NCI-H82 (cell line): ENCODE measurements at places on chromosomes 5 and 9.
A peak's percentile ranks its signal among the peaks of the same experiment; 100 is the strongest.

DNA sequence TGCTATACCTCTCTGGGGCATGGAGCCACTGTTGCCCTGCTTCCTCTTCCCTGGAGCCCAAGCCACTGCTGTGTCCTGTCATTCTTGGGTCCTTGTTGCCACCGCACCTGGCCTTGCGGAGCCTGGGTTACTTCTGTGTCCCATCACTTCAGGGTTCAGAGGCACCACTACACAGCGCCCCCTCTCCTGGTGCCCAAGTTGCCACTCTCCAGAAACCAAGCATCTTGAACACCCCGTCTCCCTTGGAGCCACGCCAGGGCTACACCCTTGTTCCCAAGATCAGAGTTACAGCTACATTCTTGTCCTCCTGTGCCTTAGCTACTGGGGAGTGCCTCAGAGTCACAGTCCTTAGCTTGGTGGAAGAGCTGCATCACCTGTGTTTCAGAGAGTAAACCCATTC lies 147.2 kb upstream of the CD180 start:
- no peak for DNase-seq

DNA sequence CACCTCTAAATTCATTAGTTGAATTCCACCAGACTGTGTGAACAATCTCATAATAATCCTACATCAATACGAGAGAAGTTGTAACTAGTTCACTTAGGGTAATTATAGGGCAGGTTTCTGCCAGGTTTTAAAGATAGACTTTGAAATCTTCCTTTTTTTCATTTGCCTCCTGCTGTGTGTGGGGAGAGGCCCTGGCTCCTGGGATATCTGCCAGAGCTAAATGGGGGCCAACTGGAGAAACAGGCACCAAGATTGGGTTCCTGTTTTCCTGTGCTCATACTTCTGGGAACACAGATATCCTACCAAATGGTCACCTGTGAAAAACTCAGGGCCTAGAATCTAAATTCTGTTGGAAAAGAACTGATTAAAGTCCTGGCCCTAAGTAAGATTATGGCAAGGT lies 42.3 kb downstream of the SH3RF2 start:
- DNase-seq: no peak

- no peak for DNase-seq
These were observed 129.8 kb downstream of the PLPPR1 start for GRCh38 chr9:101158361-101158760.

DNA sequence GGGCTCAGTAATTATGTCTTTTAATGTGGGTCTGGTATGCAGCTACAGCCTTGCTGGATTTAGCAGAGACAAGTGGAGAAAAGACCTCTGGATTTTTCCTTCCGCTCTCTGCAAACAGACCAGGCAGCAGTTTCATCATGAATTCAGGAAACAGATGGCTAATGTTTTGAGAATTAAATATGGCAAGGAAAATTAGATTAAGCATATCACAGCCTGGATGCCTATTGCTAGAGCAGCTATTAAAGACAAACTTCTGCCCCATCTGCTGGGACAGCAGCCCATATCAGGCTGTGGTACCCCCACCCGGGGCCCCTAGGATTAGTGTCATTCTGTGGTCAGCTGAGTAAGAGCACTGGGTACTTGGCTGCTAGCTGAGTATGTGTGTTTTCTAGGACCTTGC lies 6.2 kb downstream of the SKP2 start:
- peak; percentile 93 for DNase-seq

- peak; percentile 40 for DNase-seq
These were observed 796 bp downstream of the LNPEP start for GRCh38 chr5:96936431-96937320.

GRCh38 chr9:129487658-129488483 lies 133.0 kb downstream of the C9orf50 start:
- no peak for DNase-seq

DNA sequence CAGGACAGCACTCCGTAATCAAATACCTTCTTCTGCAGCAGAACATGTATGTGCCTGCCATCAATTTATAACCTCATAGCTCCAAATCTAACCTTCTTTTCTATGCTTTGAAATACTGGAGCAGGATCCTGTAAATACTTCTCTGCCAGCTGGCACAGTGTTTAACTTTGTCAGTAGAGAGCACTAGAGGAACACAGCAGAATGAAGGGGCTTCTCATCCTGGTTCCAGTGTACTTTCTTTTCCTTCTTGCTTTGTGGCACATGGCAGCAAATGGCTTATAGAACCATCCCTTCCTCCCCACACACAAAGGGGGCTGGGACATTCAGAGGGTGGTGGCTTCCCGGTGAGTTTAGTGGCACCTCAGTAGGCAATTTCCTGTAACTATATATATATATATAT lies 3.8 kb upstream of the FBXW11 start:
- peak; percentile 6 for DNase-seq

- DNase-seq: no peak
These were observed 384.5 kb upstream of the PIK3R1 start for GRCh38 chr5:67831048-67831447.

GRCh38 chr5:862367-863243 lies 11.8 kb upstream of the ZDHHC11 start:
- no peak for DNase-seq

- peak; percentile 50 for DNase-seq
These were observed 91.6 kb downstream of the FBXW11 start for GRCh38 chr5:171914726-171915338.

GRCh38 chr5:179614745-179615144 lies 8.7 kb downstream of the HNRNPH1 start:
- DNase-seq: no peak

GRCh38 chr9:136160381-136160841 lies 41.7 kb upstream of the TMEM250 start:
- peak; percentile 76 for DNase-seq

DNA sequence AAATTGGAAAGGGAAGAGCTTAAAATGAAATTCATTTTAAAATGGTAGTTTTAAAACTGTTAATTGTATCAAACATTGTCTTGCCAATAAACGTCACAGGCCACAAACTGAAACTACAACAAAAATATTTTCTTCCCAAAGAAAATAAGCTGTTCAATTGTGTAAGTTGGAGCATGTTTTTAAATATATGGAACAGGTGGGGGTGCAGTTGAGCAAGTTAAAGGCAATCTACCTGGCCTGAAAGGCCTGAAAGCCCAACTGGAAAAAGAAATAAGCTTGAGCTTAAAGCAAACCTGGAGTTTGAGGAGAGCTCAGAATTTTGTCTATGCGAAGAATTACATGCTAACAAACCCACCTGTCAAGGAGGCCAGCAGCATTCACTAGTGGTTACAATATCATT lies 439.5 kb downstream of the ACTL7B start:
- DNase-seq: no peak

DNA sequence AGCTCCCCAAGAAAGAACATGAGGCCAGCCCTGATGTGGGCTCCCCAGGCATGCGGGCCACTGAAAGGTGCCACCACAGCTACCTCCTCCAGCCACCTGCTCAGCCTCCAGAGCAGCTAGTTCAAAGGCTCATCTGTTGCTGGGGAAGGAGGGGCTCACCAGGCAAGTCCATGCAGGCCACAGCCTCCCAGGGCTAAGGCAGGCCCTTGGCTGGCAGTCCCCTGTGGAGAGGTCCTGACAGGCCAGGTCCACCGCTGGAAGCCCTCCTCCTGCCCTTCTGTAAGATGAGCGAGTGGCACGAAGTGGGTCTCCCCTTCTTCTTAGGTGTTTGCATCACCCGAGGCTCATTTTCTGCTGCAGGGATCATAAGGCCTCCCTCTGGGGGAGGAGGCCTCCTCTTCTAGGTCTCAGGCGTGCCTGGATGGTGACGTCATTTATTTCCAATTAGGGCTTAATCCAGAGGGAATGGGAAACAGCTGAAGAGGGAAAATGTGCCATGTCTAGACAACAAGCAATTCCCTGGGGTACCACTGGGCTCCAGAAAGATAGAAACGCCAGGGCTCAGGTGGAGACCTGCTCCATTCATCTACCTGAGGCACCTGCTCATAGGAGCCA lies 91.6 kb downstream of the CFAP90 start:
- DNase-seq: peak; percentile 3

DNA sequence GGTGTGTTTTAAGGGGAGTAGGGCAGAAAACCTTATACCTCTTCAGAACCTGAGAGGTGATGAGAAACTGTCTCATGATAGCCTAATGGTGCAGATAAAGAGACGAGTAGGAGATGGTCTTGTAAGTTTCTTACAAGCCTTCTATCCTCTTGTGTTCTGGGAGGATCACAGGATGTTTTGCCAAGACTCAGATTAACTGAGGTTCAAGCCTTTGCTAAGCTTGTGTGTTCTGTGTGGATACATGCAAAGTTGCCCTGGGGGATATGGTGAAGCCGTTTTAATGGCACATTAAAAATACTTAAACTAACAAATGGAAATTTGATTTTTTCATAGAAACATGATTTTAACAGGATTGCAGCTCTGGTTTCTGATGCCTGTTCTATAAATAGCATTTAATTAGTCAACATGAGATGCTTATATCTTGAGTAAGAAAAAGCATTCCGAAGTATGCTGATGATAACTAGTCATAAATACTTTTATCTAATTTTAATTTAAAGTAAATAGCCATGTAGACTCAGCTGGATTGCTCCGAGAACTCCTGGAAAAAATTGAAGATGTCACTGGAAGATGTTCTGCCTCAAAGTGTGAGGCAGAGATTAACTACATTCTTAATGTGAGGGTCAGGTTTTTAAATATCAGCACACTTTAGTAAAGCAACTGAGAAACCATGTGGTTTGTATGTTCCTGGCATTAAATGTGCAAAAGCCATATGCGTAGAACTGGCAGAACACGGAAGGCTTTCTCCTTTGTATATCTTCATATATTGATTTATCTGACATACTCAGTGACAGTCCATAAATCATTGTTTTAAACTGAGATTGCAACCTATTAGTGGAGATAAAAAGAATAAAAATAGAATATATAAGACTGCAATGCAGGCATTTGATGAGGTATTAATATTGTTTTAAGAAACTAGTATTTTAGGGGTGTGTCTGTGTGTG lies 53.7 kb downstream of the IPO11 start:
- no peak for DNase-seq

DNA sequence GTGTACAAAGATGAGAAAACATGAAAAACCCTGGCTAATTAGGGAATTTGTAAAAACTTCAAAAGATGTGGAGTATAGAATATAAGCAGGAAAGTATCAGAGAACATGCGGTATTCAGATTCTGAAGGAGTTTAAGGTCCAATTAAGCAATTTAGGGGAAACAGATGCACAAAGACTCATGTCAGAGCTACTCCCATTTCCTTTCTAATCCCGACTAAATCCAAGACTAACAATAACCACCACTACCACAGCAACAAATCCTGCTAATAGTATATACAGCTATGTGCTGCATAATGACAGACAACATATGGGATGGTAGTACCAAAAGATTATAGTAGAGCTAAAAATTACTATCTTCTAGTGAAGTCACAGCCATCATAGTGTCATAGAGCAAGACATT lies 102.1 kb downstream of the LURAP1L start:
- peak; percentile 64 for DNase-seq

DNA sequence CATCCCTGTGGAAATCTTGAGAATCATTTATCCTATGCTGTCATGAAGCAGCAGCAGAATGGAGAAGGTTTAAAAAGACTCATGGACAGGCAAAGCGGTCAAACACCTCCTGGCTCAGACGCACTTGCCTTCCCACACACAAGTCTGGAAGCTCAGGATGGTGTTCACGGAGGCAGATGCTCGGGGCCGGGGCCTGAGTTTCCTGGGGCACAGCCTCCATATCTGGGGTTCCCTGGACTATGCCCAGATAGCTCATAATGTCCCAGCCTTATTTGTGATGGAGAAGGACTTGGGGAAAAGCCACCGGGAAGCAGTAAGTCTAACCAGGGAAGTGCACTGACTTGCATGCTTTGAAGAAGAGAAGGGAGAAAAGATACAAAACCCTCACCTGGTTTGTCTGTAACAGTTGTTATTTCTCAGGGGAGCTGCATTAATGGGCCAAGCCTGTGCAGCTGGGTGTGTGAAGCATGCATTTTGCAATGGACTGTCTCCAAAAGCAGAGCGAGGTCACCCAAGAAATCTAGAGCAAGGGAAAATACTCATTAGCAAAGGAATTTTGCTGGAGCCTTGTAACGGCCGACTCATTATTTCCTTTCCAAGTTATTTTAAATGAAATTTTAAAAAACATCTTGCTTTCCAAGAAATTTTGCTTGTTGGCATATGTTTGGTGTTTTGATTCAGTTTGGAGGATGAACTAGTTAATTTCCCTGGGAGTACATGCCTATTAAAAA lies 3.4 kb downstream of the S1PR3 start:
- DNase-seq: no peak

- no peak for DNase-seq
These were observed 125.5 kb downstream of the CDK5RAP2 start for GRCh38 chr9:120454467-120454866.

GRCh38 chr5:32586276-32586599 lies 881 bp downstream of the SUB1 start:
- no peak for DNase-seq

DNA sequence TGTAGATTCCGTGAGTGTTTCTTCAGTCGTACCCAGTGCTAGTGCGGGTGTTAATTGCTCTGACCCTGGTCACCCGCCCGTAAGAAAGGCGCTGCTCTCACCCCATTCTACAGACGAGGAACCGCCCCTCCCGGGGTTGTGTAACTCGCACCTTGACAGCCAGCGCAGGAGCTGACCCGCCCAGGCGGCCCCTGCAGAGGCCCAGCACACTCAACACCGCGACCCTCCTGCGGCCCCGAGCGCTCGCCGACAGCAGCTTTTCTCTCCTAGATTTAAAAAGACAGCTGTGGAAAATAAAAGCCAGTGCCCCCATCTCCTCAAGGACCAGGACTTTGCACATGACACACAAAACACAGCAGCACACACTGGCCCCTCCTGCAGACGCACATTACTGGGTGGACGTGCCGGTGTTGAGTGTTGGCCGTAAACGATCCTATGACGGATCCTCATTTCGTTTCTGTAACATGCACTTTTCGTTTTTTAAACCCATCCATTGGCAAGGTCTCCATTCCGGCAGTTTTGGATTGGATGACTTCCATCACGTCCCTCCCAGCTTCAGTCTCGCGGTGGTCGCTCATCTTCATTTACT lies 22.9 kb downstream of the OR2V2 start:
- peak; percentile 48 for DNase-seq
